Activated CD4-positive, alpha-beta T cell treated with anti-CD3 and anti-CD28 coated beads, Interleukin-2, amount 50 U/mL, for 16 hours (primary cell): ENCODE measurements at places on chromosomes 2 and 18.

DNA sequence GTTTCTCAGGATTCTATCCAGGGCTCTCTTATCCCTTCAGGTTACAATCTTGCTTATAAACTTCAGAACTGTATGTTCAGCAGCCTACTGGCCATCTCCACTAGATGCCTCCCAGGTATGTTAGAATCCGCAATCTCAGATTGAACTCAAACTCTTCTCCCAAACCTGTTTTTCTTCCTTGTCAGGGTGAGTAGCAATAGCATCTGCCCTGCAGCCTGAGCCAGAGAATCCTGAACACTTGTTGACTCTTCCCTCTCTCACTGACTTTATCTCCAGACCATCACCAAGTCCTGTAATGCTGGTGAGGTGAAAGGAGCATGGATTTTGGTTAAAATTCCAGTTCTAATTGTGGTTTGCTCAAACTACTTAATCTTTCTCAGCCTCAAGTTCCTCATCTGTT is 82.6 kb upstream of the ALPP start:
- no peak for DNase-seq

GRCh38 chr2:204074456-204074855 is 137.9 kb downstream of the ICOS start:
- DNase-seq: no peak

GRCh38 chr2:112314856-112315255 is 39.5 kb downstream of the ZC3H6 start:
- DNase-seq: no peak

GRCh38 chr2:217710211-217710765 is 292.5 kb downstream of the TNS1 start:
- no peak for DNase-seq

DNA sequence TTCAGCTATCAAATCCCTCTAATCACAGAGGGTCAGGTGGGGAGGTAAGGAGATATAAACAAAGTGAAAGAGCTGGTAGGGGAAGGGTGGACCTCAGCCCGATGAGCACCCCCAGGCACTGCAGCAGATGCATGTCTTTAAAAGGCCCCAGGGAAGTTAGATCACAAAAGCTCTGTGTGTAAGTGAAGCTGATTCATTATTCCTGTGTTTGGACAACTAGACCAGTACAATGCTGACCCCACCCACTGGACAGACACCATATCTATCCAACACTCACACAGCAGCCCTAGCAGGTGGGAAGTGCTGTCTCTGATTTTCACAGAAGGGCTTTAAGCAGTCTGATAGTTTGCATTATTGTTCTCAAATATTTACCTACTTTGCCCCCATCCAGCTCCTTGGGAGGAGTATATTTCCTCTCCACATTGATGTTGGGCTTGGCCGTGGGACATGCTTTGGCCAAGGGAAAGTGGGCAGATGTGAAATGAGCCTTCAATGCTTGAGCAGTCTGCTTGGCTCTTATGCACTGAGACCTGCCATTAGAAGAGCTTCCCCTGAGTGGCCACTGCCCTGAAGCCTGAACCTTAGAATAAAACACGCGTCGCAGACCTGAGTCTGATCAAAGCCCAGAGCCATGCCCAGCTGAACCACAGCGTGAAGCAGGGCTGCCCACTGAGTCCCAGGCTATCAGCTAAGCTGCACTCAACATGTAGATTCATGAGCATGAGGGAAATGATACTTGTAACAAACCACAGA is 111.4 kb downstream of the COPS8 start:
- DNase-seq: no peak

GRCh38 chr2:62456721-62457539 is 49.1 kb downstream of the TMEM17 start:
- peak; percentile 66 for DNase-seq

GRCh38 chr2:230944123-230944653 is 19.1 kb upstream of the GPR55 start:
- peak; percentile 95 for DNase-seq

GRCh38 chr2:99422599-99422998 is 67.2 kb downstream of the REV1 start:
- no peak for DNase-seq

GRCh38 chr2:106160786-106161261 is 33.3 kb downstream of the UXS1 start:
- DNase-seq: peak; percentile 63

- no peak for DNase-seq
Observed at GRCh38 chr2:27009716-27010115, 23.0 kb upstream of the TMEM214 start.

GRCh38 chr2:174035117-174035635 is 70.0 kb upstream of the SP3 start:
- no peak for DNase-seq

GRCh38 chr18:58354051-58354450 is 274.8 kb downstream of the ALPK2 start:
- no peak for DNase-seq

- DNase-seq: no peak
Observed at GRCh38 chr18:59148192-59148591, 8.5 kb downstream of the SEC11C start.

DNA sequence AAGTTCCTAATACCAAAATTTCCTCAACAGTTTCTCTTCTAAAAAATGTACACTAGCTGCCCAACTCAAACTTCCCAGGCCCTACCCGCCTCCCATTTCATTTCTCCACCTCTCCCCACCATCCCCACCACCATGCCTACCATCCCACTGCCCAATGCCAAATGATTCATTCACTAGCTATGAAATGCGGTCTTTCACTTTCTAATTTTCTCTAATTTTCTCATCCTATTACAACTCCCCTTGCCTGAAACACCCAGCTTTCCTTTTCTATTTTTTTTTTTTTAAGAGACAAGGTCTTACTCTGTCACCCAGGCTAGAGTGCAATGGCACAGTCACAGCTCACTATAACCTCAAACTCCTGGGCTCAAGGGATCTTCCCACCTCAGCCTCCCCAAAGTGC is 38.4 kb downstream of the KIDINS220 start:
- DNase-seq: no peak

DNA sequence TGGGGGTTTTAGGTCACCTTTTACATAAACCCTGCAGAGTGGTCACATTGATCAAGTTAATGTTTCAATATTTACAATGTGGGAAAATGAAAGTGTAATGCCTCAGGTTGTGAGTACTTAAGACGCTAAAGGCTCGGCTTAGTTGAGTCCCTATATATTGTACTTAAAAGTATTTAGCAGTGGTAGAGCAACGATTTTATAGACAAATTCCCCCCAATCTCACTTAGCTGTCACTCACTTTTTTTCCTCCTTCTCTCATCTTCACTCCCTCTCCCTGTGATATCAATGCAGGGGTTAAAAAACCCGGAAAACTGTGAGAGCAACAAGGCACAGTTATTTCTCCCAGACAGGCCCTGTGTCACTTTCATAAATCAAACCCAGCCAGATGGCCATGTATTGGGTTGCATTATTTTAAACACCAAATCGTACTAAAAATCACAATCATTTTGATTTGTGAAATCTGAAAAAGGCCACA is 5.4 kb downstream of the POU3F3 start:
- no peak for DNase-seq

DNA sequence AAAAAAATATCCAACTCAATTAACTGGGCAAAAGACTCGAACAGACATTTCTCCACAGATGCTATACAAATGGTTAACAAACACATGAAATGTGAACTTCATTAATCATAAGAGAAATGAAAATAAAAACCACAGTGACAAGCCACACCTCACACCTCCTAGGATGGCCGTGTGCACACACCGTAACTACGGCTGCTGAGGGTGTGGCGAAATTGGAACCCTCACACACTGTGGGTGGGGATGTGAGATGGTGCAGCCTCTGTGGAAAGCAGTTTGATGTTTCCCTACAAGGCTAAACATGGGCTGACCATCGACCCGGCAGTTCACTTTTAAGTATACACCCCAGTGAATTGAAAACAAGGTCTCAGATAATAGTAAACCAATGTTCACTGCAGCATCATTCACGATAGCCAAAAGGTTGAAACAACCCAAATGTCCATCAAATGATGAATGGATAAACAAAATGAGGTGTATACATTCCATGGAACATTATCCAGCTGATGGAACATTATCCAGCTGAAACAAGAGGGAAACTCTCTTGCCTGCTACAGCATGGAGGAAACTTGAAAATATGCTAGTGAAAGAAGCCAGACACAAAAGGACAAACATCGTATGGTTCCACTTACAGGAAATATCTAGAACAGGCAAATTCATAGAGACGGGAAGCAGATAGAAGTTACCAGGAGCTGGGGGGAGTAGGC is 32.2 kb downstream of the ZAP70 start:
- peak; percentile 79 for DNase-seq

GRCh38 chr2:152584301-152584700 is 133.0 kb downstream of the PRPF40A start:
- no peak for DNase-seq

DNA sequence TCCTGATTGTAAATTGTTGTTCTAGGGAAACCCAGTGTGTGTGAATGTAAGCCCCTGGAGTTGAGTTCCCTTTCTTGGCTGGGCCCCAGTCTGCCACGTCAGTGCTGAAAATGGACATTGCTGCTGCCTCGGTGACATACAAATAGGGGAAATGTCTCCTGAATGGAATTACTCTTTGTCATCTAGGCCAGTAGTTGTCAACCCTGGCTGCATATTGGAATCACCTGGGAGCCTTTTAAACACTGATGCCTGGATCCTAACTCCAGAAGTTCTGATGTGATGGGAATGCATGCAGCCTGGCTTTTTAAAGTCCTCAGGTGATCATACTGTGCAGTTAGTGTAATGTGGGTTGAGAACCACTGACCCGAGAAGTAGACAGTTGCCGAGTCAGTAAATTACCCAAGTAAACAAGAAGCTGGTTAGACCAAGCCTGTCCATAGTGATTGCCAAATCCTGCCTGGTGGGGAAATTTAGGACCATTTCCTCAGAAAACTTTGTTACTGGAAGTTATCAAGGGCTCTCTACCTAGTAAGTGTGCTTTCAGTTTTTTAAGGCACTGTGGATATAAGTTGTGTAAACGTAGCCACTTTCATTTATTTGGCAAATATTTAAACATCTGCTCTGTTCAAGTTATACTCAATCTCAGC is 27.6 kb upstream of the IL1R1 start:
- no peak for DNase-seq

- peak; percentile 73 for DNase-seq
Observed at GRCh38 chr2:197889041-197889440, 84.6 kb downstream of the PLCL1 start.

DNA sequence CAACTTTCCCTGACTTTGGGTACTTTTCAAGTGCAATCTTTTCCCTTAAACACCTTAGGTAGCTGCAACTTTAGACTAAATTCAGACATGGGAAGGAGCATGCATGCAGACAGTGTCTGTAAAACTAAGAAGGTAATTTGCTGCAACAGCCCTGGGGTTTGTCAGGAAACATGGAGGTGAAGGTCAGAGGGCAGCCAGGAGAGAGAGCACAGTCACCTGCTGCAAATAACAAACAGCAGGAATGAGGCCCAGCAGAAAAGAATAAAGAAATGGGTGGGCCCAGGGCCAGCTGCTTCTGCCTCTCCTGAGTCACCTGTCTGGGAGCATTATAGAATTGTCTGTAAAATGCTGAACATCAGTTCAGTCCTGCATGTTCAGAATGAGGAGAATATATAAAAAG is 35.2 kb downstream of the MTHFD2 start:
- no peak for DNase-seq

- DNase-seq: no peak
Observed at GRCh38 chr2:233982421-233983121, 65.4 kb downstream of the TRPM8 start.

DNA sequence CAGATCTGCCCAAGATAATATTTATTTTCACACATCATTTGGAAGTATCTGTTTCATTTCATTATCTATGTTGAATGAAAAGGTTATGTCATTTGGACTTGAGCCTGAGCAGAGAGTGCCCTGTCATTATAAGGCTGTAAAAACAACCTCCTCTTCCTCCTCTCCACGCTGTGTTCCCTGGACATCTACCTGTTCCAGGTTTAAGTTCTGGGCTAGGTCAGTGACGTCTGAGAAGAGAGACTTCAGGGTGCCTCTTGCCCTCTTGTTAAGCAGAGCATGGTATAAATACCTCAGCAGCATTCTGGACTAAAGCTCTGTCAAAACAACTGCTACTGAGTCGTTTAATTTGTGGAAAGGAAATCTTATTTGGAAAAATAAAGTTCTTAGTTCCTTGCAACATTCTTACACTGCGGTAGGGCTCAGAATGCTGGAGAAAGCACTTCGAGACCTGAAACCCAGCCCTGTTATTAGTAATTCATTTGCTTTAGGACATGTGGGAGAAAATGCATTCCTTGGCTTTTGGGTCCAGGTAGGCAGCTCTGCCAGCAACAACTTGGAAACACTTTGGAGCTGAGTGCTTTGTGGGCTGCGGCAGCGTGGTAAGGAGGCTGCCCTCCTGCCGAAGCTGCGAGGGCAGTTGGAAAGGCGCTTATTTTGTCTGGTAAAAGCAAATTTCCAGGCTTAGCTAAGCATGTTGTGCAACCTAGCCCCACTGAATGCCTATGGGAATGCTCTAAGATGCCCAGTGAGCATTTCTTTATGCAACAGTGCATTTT is 91.8 kb upstream of the NEDD4L start:
- no peak for DNase-seq

DNA sequence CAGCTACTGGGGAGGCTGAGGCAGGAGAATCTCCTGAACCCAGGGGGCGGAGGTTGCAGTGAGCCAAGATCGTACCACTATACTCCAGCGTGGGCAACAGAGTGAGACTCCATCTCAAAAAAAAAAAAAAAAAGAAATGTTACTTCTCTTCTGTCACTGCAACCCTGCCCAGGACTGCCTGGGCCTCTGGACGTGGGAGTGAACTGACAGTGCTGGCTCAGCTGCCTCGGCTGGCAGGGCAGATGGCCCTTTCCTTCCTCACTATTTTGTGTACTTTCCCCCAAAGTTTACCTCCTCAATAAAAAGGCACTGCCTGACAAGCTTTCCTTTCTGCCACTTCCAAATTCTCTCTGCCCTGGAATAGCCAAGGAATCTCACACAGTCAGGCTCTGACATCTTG is 12.5 kb upstream of the GPR155 start:
- no peak for DNase-seq

GRCh38 chr2:133571249-133571648 is 3.0 kb upstream of the NCKAP5 start:
- DNase-seq: no peak

DNA sequence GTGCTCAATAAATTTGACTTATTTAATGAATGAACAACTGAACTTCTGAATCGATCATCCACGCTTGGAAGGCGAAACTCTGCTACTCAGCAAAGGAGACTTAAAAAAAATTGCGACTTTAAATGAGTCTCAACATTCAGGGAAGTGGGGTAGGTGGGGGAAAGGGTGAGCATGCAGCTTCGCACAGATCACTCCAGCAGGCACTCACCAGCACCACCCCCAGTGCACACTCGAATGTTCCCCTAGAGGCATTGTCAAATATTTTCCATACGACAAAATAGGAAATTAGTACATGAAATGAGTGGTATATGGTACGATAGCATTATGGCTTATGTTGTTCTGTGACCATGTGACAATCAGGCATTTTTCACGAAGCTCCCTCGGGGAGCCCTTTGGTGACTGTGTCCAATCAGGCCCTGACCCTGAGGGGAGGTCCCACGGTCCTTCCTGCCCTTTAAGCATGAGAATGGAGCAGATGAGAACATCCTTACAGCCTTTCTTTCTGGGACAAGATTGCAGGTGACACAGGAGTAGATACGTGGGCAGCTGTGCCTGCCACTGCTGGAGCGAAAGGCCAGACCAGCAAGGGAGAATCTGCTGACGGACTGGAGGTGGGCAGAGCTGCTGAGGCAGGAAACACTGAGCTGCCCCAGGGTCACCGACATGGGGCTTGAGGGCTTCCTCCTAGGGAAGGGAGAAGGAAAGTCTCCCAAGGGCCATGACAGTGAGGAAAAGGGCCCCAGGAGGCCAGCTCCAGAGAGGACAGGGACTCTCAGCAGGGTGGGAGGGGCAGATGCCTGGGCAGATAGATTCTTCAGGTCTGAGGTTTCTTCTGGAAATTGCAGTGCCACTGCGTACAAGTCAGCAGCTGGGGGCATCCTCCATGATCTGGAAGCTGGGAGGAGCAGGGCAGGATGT is 101.3 kb upstream of the ID2 start:
- no peak for DNase-seq
